ENCODE measurements at places on chromosomes 16 and 17.

DNA sequence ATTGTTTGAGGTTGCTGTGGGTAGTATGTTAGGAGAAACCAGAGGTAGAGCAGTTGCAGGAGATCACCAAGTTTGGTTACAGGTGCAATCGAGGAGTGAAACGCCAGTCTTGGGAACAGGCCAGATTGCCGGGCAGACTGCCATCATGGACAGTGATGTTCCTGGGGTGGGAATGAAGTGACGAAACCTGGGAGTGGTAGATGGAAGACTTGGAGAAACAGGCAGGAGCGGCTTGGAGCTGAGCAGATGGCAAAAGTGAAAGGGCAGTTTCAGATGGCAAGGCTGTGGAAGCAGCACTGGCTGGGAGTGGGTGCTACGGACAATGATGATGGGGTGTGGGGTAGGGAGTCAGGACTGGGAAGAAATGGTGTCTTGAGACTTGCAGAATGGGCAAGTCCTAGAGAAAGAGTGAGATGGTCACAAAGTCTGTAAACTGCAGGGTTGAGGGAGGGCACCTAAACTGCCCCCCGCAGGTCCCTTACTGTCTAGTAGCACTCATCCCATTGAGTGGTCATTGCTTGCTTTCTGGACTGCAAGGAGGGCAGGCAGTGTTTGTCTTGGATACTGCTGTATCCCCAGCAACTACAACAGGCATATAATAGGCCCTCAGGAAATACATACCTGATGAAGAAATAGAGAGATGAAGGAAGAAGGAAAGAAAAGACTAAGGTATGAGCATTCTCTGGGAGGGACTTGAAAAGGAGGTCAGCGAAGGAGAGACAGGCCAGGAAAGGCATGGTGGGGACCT, 29.5 kb upstream of the ULK2 start:
- peak; percentile 48 for DNase-seq

- DNase-seq = no peak
These were observed 36.0 kb downstream of the ITFG1 start for GRCh38 chr16:47424846-47425245.

GRCh38 chr16:77069929-77070328, 121.1 kb upstream of the MON1B start:
- DNase-seq = no peak

- DNase-seq = no peak
These were observed 99.5 kb downstream of the XYLT1 start for GRCh38 chr16:17371299-17371698.

DNA sequence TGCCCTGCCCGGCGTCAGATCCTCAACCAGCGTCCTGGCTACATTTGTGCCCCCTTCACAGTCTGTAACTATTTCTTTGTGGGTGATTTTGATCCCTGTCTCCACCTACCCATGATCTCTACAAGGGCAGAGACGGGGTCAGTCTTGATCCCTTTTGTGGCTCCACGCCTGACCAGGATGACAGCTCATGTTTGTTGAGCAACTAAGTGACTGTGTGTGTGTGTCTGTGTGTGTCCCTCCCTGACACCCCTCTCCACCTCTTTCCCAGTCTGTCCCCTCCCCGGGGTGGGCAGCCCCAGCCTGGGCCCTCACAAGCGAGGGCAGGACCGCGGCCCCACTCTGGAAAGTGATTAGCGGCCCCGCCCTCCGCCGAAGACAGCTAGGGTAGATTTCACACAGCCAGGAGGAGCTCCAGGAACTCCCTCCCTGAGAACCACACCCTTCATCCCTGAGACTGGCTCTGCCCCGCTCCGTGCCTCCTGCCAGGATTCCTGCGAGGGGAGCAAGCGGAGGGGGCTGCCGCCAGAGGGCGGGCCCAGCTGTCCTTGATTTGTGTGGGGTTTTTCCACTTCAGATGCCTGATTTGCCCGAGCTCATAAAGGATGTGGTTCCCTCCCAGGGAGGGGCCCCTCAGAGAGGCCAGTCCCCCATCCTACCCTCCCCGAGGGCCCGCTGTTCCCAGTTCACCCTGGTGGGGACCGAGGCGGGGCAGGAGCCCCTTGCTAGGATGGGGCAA, 5.3 kb upstream of the HS3ST6 start:
- peak; percentile 20 for DNase-seq

DNA sequence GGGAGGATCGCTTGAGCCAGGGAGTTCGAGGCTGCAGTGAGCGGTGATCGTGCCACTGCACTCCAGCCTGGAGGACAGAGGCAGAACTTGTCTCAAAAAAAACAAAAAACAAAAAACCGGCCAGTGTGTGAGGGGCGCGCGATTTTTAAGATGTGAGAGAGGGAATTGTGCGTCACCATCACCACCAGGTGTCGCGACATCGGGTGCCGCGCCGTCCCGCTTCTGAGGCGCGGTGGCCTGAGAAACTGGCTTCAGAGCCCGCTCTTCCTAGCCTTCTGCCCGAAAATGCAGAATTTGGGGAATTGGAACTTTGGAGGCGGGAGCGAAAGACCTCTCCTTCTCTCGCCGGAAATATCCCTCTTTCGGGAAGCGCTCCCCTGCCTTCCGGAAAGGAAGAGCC, 524.8 kb downstream of the KCNJ18 start:
- no peak for DNase-seq

DNA sequence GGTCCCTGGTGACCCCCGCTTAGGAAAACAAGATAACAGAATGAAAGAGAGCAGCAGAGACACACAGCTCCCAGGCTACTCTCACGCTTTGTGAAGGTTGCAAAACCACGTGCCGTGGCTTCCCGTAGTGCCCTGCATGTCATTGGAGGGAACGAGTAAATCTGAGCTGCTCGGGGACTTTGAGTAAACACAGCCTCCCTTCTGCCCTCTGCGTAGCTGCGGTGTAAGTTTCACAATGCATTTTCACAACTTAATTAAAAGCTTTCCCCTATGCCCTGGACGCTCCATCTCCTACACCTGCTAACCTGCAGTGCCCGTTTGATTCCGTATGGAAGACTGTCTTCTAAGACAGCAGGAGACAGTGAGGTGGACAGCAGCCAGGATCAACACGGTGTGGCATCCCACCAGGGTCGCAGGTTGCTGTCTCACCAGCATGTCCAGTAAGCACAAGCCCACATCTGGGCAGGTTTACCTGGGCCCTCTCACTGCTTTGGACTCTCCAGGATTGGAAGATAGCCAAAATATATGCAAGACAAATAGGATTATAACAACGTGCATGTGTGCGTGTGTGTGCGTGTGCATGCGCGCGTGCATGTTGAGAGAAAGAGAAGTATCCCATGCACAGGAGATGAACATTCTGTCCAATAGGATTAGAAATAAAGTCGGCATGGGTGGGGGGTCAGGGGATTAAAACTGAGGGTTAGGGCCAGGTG, 116.4 kb upstream of the RCVRN start:
- DNase-seq = no peak

DNA sequence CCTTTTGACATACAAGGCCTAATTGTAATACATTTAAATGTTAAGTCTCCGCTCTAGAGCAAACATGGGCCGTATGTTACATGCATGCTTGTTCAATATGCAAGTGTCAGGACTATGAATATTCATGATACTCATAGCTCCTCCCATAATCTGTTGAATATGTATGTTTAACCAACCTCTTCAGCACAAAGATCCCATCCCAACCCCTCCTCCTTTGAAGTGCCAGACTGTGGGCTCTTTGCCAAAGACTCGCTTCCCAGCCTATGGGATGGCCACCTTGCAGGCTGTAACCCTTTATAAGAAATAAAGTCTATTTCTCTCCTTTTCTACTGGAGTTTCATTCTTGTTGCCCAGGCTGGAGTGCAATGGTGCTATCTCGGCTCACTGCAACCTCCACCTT, 156.2 kb downstream of the ABCC12 start:
- DNase-seq = no peak

DNA sequence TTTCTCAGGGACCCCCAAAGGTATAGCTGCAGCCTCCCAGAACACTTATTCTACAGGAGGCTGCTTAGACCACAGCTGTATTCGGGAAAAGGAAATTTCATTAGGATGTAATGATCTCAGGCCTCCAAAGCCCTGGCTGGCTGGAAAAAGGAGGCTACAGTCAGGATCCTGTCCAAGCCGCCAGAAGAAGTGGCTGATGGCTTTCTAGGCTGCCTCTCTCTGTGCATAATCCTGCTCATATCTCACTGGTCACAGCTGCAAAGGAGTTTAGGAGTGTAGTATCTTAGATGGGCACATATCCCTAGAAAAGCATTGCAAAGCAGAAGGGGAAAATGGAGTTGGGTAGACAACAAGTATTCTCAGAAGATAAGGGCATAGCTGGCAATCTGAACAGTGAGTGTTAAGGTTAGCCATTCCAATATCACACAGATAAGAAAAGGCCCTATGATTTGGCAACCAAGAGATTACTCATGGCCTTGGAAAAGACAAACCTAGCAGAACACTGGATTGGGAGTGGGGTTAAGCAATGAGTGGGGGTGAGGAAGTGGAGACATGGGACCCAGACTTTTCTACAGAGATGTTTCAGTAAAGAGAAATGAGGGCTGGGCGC, 26.0 kb upstream of the PRKCA start:
- peak; percentile 54 for DNase-seq

GRCh38 chr17:17379197-17379991, 76.2 kb downstream of the NT5M start:
- DNase-seq = peak; percentile 88

- DNase-seq = no peak
These were observed 26.0 kb downstream of the ACSF3 start for GRCh38 chr16:89119661-89120141.

GRCh38 chr16:54582631-54583250, 296.2 kb upstream of the IRX3 start:
- no peak for DNase-seq

DNA sequence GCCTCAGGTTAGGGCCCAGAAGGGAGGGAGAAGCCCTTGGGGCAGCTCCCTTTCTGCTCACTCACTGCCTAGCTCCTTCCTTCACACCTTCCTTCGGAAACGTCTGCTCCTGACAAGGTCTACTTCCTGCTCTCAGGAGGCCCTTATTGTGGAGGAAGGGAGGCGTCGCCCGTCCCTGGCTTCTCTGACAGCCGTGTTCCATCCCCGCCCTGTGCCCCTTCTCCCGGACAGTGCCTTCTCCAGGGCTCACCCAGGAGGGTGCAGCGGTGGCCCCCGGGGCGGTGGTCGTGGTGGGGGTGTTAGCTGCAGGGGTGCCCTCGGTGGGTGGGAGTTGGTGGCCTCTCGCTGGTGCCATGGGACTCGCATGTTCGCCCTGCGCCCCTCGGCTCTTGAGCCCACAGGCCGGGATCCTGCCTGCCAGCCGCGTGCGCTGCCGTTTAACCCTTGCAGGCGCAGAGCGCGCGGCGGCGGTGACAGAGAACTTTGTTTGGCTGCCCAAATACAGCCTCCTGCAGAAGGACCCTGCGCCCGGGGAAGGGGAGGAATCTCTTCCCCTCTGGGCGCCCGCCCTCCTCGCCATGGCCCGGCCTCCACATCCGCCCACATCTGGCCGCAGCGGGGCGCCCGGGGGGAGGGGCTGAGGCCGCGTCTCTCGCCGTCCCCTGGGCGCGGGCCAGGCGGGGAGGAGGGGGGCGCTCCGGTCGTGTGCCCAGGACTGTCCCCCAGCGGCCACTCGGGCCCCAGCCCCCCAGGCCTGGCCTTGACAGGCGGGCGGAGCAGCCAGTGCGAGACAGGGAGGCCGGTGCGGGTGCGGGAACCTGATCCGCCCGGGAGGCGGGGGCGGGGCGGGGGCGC, 231.9 kb downstream of the SEC14L1 start:
- peak; percentile 84 for DNase-seq

DNA sequence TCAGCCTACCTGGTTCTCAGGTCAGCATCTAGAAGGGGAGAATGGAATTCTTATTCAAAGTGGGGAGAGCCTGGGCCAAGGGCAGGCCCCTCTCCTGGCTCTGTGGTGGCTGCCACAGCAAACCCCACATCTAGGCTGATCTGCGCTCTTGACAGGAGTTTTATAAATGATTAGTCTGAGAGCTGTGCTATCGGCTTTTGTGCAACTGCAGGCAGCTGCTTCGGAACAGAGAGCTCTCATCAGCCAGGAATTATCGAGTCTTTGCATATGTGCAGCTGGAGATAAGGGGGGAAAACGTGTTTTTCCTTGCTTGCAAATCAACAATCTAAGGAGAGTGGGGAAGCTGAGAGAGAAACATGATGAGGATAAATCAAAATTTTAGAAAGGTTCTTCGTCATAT, 91.7 kb downstream of the HS3ST3A1 start:
- DNase-seq = peak; percentile 43

GRCh38 chr16:47565454-47565853, 104.3 kb downstream of the PHKB start:
- peak; percentile 82 for DNase-seq

- peak; percentile 74 for DNase-seq
These were observed 504 bp downstream of the SRSF1 start for GRCh38 chr17:58006560-58006923.

DNA sequence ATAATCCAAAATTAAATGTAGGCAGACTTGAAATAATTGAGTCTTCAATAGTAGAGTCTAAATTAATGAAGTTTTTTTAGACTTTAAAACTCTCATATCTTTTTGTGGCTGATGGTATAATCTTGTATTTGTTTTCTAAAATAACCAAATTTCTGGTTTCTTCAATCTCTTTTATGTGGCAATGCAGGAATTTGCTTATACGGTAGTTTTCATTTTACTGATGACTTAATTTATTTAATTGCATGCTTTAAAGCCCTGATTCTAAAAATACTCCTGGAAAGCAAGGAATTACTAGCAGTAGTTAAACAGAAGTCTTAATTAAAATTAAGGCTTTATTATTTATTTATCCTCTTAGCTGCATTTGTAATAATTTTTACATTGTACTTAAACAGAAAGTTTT, 15.4 kb downstream of the MRTFB start:
- DNase-seq = no peak

- no peak for DNase-seq
These were observed 31.1 kb downstream of the DHRS7C start for GRCh38 chr17:9760266-9760665.

DNA sequence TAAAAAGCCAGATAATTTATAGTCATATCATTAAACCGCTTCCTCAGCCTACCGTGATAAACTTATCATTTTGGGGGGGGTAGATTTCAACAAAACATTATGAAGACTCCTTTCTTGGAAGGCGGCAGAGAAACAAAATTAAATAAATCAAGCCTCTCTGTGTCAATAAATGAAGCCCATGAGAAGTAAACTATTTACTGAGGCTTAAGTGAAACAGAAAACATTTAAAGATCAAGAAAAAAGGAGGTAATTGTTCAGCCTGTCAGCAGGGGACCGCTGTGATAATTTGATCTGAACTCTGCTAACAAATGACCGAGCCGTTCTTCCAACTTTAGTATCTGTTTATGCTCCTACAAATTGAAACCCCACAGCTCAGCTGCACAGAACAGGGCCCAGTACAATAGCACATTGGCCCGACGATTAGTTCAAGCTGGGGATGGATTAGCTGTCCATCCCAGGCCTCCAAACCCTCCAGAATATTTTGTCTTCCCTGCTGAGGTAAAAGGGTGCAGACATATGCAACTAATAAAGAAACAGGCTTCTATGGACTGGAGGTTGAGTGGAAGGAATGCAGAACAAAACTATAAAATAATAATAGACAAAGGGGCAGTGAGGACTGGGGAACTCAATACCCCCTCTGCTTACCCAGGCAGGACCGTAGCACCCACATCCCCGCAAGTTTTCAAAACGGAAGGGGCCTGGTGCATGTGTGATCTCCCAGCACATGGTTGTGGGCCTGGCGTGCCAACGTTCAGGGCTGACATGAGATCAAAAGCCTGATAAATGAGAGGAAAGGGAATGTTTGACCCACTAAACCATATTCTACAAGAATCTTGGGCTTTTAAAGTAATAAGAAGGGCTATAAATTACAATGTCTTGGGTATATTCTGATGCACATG, 298.1 kb upstream of the IRX5 start:
- no peak for DNase-seq
